ENCODE measurements at places on chromosomes 12 and 14. TPM values are rescaled to one million over a fixed set of nuclear protein-coding genes. Genes with fewer than 3 reads are reported as not detected.

CCDC184 gene
- not detected for polyA plus RNA-seq

RBP5 gene
- not detected for polyA plus RNA-seq

NYNRIN gene
- not detected for polyA plus RNA-seq

CD4 gene
- polyA plus RNA-seq, result 11.7 TPM

SYNE3 gene
- not detected for polyA plus RNA-seq

EIF2S3B gene
- polyA plus RNA-seq, result 0.24 TPM

EMP1 gene
- 1.5 TPM for polyA plus RNA-seq

SPIC gene
- polyA plus RNA-seq, result not detected

PAPLN gene
- polyA plus RNA-seq, result not detected

SENP1 gene
- polyA plus RNA-seq, result 4.0 TPM
